Activated naive CD4-positive, alpha-beta T cell (primary cell): ENCODE measurements at places on chromosomes 5 and 9.

GRCh38 chr5:146450002-146450401 lies 2.9 kb downstream of the TCERG1 start:
- no peak for DNase-seq

DNA sequence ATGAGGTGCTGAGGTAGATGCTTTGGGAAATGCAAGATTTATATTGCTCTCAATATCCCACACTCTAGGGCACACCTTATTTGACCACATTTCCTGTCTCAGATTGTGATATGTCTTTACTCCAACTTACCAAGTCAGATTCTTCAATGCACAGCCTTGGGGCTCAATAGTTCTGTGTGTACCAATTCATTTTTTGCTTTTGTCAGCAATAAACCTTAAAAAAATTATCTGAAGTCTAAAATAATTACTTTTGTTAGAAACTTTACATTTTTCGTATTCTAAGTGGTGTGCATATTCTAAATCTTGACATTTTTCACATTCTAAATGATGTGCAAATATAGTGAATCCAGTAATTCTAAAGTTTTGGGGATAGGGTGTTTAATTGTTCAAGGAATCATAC lies 447.5 kb upstream of the COX7C start:
- no peak for DNase-seq

DNA sequence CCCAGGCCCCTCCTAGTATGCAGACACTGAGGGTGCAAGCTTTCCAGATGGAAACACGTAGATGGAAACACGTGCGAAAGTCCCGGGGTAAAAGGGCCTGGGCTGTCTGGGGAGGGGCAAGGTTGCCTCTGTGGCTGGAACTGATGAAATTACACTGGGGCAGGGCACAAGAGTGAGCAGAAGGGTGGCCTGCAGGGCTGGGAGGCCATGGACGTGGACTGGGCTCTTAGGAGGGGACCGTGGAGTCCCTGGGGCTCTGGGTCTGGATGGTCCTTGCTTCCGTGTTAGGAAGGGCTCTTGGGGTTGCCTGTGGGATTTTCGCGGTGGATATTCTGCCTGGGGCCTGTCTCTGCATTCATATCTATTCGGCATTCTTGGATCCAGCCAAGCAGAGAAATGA lies 63.3 kb downstream of the IRX1 start:
- DNase-seq, result no peak

- no peak for DNase-seq
These were observed 17.6 kb upstream of the SHOC1 start for GRCh38 chr9:111812337-111812736.

- DNase-seq, result no peak
These were observed 13.3 kb downstream of the HSD17B4 start for GRCh38 chr5:119465640-119466039.

DNA sequence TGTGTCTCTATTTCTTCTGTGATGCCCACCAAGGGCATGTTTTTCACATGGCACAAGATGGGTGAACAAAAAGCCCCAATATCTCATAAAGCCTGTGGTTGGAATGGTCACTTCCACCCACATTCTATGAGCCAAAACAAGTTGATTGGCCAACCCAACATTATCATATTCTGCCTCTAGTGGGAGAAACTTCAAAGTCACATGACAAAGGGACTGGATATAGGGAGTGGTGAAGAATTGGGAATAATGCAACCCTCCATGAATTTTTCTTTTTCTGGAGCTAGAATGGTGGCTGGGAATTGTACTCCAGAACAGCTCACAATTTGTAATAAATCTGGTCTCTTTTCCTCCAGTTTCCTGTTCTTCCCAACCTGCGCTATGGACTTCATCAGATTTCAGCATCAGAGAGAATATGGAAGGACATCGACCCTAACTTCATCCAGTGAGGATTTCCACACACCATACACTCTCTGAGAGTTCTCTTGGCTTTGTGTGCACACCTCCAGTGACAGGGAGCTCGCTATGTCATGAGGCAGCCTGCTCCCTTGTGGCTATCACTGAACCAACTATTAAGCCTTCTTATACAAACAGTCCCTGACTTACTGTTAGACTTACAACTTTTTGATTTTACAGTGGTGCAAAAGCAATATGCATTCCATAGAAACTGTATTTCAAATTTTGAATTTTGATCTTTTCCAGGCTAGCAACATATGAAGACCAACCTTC lies 12.0 kb upstream of the B4GALT1 start:
- no peak for DNase-seq

GRCh38 chr5:159444441-159445082 lies 114.3 kb upstream of the IL12B start:
- DNase-seq, result no peak

GRCh38 chr5:168969326-168969886 lies 331.5 kb downstream of the SLIT3 start:
- no peak for DNase-seq

DNA sequence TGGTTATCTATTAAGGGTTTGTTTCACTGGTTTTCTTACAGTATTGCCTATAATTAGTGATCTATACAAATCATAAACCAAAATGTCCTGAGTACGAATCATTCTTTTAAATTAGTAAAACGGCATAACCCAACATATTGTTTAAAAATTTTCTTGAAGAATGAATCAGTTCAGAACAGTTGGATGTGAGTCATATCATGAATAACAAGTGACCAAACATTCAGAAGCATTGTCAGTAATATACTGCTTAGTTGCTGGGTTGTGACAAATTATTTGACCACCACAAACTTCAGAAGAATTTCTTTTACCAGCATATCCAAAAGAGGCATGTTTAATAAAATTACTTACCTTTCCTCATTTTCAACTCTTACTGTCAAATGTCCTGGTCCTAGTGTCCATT lies 111.2 kb downstream of the UNC13B start:
- no peak for DNase-seq

DNA sequence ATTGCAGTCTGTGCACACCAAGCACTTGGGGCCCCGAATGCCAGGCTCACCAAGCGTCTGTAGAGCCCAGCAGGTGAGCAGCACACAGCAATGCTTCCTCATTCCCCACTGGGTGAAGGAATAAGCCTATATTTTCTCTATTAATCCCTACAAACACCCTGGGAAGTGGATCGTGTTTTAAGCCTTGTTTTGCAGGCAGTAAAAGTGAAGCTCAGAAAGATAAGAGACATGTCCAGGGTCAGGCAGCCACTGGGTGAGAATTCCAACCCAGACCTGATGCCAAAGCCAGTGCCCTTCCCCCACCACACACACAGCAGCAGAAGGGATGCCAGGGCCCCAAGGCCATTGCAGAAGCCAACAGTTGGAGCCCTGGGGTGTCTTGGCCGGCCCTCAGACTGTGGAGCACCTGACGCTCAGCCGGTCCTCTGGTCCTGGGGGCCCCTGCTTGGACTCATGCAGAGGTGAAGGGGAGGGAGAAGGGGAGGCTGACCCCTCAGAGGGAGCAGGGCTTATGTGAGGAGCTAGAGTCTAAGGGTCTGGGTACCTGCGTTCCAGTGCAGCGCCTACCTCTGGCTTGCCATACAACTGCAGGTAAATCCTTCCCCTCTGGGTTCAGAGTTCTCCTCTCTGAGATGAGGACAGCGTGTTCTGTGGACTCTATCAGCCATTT lies 26.3 kb upstream of the SYNPO start:
- DNase-seq, result no peak

- DNase-seq, result no peak
These were observed 267.5 kb upstream of the GRIA1 start for GRCh38 chr5:153222936-153223335.

DNA sequence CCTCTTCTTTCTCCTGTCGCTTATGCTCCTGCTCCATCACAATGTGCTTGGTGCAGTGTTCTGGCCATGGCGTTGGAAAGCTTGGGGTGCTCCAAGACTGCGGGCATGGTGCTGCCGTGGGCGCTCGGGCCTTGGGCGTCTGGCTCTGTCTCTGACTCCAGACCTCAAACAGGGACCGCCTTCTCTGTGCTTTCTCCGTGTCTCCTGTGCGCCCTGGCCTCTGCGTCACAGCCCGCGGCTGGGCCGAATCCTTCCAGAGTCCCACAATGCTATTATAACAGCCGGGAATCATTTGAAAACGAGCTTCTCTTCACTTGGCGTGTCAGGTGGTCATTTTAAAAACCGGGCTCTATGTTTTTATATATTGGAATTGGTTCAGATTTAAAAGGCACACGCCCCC lies 32.4 kb upstream of the PUM3 start:
- DNase-seq, result no peak

GRCh38 chr5:137752905-137753690 lies 1.1 kb downstream of the HNRNPA0 start:
- DNase-seq, result no peak

GRCh38 chr5:40429258-40430100 lies 250.2 kb upstream of the PTGER4 start:
- no peak for DNase-seq

DNA sequence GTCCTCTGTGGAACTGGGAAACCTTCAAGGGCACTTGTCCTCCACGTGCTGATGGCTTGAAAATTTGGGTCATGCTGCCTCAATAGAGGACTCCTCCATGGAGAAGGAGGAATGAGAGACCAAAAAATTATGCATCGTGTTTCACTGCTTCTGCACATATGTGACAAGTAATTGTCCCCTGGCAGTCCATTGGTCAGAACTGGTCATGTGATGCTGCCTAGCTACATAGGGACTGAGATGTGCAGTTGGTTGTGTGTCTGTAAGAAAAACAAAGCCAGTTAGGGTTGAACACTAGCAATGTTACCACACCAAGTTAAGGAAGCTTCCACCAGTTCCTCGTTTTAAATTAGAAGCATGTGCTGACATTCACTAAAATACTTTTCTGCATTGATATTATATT lies 201.9 kb upstream of the ANKH start:
- DNase-seq, result no peak

DNA sequence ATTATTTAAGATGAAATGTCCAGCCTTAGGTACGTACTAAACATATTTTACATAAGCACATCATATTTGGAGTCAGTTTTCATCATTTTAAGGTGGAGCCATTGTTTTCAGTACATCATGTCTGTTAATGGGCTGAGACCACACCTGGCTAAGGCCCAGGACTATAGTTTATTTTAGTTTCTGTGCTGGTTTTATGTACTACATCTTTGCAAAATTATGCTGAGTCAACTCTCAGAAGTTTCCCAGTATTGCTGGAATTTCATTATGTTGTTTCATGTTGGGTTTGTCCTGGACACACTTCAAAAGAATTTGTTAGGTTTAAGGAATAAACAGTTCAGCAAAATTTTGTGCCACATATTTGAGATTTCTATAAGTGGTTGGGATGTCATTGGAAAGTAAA lies 171.2 kb downstream of the CCDC171 start:
- DNase-seq, result no peak

DNA sequence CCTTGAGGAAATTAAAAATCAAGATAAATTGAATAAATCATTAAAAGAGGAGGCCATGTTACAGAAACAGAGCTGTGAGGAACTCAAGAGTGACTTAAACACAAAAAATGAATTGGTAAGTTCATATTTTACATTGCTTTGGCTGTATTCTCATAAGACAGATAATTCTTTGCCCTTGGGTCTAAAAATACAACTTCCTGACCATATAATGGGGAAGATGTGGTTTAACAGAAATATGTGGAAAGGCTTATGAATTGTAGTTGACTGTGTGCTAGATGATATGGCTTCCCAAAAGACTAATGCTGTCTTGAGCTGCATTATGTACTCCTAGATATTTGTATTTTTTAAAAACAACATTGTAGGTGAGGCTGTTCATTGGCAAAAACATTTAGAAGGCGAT lies 33.1 kb downstream of the CNTRL start:
- no peak for DNase-seq
